ENCODE measurements at places on chromosomes 3 and 15.

GRCh38 chr3:54228806-54229205, 106.5 kb downstream of the CACNA2D3 start:
- no peak for DNase-seq

GRCh38 chr3:193507566-193507965, 47.1 kb downstream of the ATP13A4 start:
- DNase-seq: no peak

GRCh38 chr15:29968895-29969561, 113.7 kb upstream of the GOLGA8J start:
- DNase-seq: no peak

GRCh38 chr3:73513260-73513659, 111.5 kb downstream of the PDZRN3 start:
- no peak for DNase-seq

GRCh38 chr3:98903099-98903498, 1.6 kb upstream of the DCBLD2 start:
- DNase-seq: no peak

DNA sequence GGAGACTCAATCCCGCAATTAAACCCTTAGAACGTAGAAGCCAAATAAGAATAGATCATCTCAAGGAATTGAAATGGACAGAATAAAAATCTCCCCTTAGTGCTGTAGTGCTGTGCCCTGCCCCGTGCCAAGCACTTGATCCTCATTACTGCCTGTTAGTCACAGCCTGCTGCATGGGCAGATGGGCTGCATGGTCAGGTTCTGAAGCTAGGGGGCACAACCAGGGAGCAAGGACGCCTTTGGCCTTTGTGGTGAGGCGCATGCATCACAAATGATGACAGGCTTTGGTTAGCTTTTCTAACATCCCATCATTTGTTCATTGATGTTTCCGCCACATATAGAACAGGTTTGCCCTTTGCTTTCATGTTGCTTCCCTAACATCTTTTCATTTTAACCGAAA, 336.3 kb upstream of the ADAMTS9 start:
- DNase-seq: no peak

GRCh38 chr3:192336286-192336685, 391.1 kb downstream of the FGF12 start:
- DNase-seq: no peak

DNA sequence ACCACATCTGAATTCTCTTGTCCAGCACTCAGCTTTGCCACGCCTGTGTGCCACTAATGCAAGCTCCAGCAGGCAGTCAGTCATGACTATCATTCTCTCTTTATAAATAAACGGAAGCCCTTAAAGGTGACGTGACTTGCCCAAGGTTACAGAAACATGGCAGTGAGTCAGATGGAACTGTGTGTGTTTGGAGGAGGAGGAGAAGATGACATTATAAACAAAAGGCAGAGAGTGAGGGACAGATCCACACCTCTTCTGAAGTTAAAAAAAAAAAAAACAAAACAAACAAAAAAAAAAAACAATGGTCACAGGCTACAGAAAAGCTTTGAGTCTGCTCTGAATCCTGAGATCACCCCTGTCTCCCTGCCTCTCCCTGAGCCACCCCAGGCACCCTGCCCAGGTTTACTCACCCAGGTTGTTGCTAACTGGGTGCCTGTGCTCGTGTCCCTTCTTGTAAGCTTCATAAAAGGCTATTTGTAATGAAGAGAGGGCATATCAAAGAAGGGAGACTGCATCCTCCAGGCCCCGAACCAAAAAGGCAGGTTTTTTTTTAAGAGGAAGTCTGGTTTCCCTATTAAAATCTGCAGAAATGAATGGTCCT, 119.7 kb upstream of the PHLDB2 start:
- peak; percentile 34 for DNase-seq

DNA sequence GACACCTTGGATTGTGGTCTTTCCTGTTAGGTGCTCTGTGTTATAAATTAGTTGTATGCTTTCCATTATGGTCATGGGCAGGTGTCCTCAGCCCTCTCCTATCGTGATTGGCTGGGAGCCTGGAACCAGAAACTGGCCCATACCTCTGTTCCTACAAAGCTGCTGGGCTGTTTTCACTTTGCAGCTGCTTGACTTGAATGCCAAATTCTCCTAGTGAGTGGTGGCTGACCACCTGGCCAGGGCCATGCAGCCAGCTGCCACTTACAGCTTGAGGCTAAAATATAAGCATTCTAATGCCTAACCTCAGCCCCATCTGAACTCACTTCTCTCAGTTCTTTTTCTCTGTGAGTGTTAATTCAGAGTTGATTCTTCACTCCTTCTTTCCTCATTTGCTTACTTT, 239.3 kb upstream of the GBE1 start:
- DNase-seq: no peak

DNA sequence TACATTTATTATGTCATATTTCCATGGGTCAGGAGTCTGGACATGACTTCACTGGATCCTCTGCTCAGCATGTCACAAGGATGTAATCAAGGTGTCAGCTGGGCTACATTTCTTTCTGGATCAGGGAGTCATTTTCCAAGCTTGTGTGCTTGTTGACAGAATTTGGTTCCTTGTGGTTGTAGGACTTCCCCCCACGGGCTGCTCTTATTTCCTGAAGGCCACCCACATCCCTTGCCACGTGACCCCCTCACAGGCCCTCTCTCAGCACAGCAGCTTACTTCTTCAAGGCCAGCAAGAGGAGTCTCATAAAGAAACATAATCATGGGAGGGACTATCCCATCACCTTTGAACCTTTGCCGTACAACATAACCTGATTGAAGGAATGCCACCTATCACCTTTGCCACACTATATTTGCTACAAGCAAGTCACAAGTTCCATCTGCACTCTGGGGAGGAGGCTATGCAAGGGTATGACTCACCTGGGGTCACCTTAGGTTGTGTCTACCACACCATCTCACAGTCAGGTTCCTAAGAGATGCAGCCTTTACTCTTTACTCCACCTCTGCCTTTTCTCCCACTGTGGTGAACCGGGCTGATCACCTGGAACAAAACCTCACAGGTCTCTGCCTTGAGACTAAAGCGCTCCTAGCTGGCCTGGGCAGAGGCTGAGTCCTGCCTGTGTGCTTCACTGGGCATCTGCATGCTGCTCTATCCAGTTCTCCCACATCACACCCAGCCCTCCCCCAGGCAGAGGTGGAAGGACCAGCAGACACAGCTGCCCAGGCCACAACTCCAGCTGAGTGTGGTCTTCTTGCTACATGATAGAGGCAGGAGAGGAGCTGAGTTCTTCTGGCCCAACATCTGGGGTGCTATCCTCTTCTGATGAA, 13.5 kb downstream of the RAB6B start:
- no peak for DNase-seq

DNA sequence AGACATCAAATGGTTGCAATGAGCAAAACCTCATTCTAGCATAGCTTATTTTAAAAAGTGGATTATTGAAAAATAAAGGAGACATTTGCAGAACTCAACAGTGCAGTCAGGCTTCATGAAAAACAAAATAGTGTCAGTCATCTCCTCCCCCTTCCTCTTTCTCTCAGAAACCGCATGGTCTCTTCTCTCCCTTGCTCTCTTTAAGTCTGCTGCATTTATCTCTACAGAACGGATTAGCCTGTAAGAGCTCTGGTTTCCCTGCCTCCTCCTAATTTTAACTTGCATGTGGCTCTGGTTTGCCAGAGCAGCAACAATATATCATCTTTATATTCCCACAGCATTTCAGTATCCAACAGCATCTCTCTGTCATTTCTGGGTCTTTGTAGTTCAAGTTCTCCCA, 609.0 kb downstream of the MECOM start:
- no peak for DNase-seq

- no peak for DNase-seq
These were observed 465.2 kb upstream of the NR2F2 start for GRCh38 chr15:95865330-95865739.

- DNase-seq: peak; percentile 20
These were observed 10.3 kb downstream of the TM2D3 start for GRCh38 chr15:101641894-101642293.

DNA sequence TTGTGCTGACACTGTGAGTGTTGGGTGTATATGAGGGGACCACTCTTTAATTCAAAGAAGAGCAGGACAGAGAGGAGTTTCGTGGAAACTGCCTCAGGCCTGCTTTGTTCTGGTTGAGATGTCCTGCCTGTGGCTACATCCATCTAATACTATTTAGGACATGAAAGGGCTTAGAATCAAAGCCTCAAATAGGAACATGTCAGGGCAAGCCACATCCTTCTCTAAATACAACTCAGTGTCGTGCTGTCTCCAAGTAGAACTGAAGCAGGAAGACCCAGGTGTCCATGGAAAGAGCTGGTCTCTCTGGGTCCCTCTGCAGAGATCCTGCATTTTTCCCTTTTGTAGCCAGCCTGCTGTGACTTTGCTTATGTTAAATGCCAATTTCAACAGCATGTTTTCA, 156.2 kb upstream of the UMPS start:
- DNase-seq: no peak

GRCh38 chr15:62883938-62884479, 158.5 kb upstream of the TPM1 start:
- DNase-seq: peak; percentile 77

GRCh38 chr15:62059816-62060112, 483 bp downstream of the VPS13C start:
- peak; percentile 39 for DNase-seq

DNA sequence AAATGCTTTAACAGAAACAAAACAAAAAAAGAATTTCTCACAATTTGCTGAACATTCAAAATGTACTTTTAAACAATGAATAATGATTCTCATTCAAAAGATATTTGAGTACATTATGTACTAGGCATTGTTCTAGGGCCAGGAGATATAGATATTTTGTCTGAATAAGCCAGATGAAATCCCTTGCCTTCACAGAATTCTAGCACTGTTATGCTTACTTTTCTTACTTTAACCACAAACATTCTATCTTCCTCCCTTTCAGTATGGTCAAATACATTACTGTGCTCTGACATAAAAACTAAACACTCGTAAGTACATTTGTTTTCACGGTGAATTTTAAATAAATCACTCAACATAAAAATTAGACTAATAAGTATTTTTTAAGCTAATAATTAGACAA, 116.7 kb downstream of the ADAM10 start:
- DNase-seq: no peak

DNA sequence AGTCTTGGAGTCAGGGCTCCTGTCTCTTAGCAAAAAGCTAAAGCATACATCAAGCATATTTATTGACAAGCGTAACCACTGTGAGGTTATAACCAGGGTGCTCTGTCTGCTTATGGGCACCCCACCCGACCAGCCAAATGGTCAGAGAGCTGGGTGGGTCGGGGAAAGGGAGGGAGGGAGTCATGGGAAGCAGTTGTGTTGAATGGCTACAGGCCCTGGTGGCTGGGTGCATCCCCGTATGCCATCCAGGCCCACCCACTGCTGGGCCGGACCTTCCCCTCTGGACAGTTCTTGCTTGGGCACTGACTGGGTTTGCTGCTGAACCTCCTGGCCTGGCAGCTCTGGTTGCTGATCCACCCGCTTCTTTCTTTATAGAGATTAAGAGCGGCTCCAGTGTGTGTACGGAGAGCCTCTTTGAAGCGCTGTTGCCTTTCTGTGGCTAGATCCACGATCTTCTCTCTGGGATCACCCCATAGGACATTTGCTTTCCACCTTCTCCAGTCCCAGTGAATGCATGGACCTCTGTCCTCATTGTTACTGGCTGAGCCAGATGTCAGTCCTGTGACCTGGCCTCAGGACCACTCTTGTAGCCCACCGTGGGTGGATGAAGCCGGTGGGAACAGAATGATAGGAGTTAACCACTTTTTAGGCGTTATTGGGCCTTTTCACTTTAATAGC, 59.6 kb downstream of the SMAD3 start:
- no peak for DNase-seq

GRCh38 chr3:48122504-48122903, 65.7 kb downstream of the CDC25A start:
- no peak for DNase-seq

GRCh38 chr15:85100186-85100937, 118.7 kb downstream of the PDE8A start:
- DNase-seq: no peak

- peak; percentile 30 for DNase-seq
These were observed 15.0 kb downstream of the UACA start for GRCh38 chr15:70748281-70748747.

- DNase-seq: no peak
These were observed 23.7 kb upstream of the CD47 start for GRCh38 chr3:108114423-108115065.

DNA sequence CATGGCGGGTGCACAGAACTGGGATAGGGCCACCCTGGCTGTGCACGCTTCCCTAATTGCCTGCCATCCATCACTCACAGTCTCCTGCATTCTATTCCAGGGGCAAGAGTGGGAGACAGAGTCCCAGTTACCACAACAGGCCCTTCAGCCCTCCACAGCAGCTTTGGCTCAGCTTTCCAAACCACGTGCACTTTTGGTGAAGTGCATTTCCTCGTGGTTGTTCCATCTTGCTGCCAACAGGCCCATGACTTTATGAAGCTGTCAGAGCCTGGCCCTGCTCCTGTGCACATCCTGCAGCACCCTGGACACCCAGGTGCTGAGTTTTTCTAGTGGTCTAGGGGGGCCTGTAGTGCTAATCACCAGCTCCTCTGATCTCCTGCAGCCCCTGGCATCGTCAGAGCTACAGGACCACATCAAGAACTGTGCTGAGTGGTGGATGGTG, 110.2 kb downstream of the ADCY5 start:
- DNase-seq: no peak

DNA sequence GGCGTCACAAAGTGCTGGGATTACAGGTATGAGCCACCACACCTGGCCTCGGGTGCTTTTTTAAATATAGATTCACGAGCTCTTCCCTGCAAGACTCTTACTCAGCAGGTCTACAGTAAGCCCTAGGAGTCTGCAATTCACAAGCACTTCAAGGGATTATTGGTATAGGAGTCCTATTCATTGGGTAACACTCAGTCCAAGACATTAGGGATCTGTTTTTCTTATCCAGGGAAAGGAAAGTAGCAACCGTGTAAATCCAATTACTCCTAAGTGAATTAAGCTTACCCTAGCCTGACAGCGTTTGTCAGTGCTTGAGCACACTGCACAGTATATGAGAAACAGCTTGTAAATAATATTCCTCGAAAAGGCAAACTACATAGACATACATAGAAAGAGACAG, 109.9 kb downstream of the SENP2 start:
- DNase-seq: no peak

- DNase-seq: no peak
These were observed 15.9 kb upstream of the GREM1 start for GRCh38 chr15:32701863-32702262.

- DNase-seq: no peak
These were observed 245.4 kb upstream of the CDIN1 start for GRCh38 chr15:36334059-36334458.

Measured in fibroblast of gingiva (primary cell).